ENCODE measurements at places on chromosomes 13 and 19.
A peak's percentile ranks its signal among the peaks of the same experiment; 100 is the strongest.

DNA sequence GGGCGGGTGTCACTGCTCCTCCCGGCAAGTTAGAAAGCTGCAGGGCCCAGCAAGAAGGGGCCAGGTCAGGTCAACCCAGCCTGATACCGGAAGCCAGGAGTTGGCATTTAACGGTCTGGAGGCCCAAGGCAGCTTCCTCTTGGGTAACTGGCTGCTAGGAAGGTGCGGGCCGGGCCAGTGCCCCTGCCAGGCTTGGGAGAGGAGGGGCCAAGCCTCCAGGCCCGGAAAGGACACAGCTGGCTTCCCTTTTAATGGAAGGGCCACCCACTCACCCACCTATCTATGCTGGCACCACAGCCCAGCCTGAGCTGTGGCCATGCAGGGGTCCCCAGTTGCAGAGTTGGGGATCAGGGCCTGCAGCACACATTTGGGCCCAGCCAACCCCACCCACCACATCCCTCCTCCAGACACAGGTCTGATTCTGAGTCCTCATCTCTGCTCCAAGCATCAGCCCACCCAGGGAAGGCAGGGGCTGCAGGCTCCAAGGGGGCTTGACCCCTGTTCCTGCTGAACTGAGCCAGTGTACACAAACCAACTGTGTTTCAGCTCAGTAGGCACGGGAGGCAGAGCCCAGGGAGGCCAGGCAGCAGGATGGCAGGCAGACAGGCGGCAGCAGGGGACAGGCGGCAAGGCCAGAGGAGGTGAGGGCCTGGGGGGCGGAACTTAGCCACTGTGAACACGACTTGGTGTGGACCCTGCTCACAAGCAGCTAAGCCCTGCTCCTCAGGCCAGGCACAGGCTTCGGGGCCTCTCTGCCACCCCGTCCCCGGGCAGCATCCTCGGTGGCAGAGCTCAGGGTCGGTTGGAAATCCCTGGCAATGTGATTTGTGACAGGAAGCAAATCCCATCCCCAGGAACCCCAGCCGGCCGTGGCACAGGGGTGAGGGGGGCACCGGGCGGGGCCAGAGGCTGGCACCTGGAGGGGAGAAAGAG is 40.8 kb downstream of the ZSWIM4 start:
- DNase-seq: no peak

DNA sequence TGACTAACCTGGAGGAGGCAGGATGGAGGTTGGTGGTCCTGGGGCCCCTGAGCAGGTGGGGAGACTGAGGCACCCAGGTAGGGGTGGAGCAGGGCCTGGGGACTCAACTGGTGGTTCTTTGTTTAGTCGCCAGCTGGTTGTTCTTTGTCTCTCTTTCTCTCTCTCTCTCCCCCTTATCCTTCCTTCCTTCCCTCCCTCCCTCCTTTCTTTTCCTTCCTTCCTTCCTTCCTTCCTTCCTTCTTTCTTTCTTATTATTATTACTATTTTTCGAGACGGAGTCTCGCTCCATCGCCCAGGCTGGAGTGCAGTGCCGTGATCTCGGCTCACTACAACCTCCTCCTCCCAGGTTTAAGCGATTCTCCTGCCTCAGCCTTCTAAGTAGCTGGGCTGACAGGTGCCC is 6.6 kb upstream of the NRTN start:
- DNase-seq: no peak

GRCh38 chr19:47375694-47376588 is 26.8 kb downstream of the DHX34 start:
- no peak for DNase-seq

- no peak for DNase-seq
Measured at GRCh38 chr13:99087954-99088491, 110.2 kb upstream of the DOCK9 start.

DNA sequence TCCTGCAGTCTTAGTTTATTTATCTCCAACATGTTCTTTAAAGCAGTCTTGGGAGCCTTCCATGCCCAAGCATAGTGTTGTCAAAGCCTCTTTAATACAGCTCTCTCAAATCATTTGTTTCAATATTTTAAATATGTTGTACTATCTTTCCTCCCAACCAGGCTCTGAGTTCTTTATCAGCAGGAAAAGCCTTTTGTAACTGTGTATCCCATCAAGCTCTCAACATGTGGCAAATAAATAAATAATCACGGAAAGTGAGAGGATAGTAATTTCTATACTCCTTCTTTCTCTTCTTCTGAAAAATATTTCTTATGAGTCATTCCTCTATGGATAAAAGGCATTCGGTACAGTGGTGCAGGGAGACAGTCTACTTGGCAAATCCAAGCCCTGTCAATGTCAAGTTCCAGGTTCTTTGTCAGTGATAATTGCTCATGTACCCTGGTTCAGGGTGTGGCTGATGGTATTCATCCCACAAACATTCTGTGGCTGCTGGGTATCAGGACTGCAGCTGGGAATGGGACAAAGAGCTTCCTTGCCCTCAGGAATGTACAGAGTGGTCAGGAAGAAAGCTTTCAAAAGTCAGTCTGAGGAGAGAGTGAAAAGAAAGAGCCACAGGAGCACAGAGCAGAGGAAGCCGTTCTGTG is 384.3 kb downstream of the EFNB2 start:
- DNase-seq: peak; percentile 98

- no peak for DNase-seq
Measured at GRCh38 chr13:32629313-32629712, 43.1 kb downstream of the PDS5B start.

DNA sequence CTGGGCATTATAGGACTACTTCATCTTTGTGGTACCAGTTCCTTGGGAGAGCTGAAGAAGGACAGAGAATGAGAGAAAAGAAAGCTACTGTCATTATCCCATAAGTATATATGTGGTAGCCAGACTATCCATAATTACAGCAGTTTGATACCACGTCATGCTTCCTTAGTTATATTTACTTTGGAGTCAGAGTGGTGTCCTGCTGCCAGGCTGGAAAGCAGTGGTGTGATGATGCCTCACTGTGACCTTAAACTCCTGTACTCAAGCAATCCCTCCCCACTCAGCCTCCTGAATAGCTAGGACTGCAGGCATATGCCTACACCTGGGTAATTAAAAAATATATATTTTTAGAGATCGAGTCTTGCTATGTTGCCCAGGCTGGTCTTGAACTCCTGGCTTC is 57.8 kb downstream of the WTIP start:
- DNase-seq: no peak

GRCh38 chr19:11405846-11406643 is 13.1 kb downstream of the RGL3 start:
- no peak for DNase-seq

- DNase-seq: peak; percentile 68
Measured at GRCh38 chr19:45442778-45443461, 19.2 kb upstream of the ERCC1 start.

DNA sequence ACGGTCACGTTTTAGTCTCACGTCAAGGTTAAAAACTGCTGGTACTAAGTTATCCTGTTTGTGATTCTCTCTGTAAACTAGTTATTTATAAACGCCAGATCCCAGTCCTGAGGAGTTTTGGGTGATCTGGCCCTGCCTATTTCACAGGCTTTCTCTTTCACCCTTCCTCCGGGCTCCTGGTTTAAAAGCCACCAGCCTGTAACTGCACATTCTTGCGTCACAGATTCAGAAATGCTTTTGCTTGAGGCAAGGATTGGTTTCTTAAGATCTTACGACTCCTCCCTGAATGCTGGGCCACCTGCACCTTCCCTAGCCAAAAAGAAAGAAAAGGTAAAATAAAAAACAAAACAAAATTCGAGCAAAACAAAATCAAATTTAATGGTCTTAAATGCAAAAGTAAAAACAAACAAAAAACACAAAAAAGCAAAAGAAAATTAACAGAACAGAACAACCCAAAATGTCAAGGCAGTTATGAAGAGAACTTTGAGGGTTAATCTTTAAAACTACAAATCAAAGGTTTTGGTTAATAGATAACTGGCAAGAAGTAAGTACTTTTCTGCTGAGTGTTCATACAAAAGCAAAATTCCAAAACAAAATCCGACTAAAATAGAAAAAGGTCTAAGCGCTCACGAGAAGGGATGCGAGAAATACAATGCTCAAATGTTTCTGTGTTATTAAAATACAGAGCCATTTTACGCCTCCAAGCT is 18.6 kb upstream of the TIMM44 start:
- DNase-seq: no peak

- peak; percentile 29 for DNase-seq
Measured at GRCh38 chr13:60837806-60838205, 440.8 kb downstream of the TDRD3 start.

GRCh38 chr13:110826861-110827672 is 87.8 kb downstream of the ANKRD10 start:
- no peak for DNase-seq

DNA sequence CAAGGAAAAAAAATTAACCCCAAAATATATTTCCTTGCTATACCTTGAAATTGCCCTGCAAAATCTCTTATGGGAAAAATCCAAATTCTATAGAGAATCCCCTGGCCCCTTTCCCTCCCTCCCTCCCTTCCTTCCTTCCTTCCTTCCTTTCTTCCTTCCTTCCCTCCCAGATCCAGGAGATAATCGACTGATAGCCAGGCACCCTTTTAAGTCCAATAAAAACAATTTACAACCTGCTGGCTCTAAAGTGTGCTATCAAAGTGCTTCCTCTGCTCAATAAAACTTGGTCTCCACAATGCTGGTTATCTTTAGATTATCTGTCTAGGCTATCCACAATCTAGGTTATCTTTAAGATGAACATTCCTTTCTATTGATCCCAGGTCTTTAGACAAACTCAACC is 83.1 kb upstream of the TUBA3C start:
- DNase-seq: no peak

DNA sequence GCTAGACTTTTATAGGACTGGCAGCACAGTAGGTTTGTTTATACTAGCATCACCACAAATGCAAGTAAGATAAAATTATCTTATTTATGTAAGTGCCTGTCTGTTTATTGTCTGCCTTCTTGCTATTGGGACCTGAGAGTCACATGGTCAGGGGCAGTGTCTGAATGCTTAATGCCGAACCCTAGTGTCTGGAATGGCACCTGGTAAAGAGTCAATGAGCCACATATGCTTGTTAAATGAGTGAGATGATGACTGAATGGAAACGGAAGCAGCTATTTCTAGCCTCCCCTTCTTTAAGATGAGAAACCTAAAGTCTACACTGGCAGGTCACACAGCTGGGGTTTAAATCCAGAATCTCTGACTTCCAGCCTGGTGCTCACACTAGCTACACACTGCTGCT is 92.2 kb downstream of the STOML3 start:
- DNase-seq: no peak

- no peak for DNase-seq
Measured at GRCh38 chr19:50520822-50521465, 7.2 kb upstream of the ASPDH start.

DNA sequence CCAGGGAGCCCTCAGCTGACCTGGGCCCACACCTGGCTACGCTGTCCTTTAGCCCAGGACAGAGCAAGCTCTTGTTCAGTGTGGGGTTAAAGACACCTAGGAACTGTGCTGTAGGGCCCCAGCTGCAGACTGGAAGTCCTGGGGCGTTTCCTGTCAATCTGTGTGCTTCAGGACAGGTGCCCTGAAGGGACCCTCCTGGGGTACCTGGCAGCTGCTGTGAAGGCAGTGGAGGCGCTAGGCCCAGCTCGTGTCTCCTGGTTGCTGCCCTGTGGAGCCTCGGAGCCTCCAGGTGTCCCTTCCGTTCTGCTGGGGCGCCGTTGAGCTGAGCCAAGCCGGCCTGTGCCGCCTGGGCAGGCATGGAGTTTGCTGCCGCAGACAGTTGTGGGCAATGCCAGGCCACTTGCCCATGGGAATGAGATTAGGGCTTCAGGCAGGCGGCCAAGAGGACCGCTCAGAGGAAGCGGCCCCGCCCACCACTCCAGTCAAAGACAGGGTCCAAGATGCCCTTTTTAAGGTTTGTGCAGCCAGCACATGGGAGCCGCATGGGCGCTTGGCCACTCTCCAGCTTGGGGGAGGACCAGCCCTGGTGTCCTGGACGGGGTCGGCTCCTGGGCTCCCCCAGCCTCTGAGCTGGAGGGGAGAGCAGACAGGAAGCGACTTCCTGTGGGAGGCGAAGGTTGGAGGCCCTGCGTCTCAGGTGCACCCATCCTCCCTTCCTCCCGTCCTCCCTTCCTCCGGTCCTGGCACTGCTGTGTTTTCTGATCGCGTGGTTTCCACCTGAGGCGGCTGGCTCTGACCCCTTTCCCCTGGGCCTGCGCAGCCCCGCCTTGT is 4.0 kb downstream of the PTBP1 start:
- peak; percentile 40 for DNase-seq

DNA sequence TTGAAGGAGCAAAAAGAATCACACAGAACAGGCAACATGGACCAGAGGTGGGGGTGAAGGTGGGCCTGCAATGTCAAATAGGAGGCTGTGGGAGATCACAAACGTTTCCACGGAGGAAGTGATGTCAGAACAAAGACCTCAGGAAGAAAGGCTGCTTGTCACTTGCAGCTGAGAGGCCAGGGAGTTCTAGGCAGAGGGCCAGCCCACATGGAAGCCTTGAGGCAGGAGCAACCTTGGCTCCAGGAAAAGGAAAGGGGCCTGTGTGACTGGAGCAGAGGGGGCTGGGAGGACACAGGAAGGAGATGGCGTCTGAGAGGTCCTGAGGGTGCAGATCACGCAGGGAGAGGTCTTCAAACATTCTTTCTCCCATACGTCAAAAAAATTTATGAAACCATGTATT is 16.3 kb downstream of the ZNF160 start:
- no peak for DNase-seq

DNA sequence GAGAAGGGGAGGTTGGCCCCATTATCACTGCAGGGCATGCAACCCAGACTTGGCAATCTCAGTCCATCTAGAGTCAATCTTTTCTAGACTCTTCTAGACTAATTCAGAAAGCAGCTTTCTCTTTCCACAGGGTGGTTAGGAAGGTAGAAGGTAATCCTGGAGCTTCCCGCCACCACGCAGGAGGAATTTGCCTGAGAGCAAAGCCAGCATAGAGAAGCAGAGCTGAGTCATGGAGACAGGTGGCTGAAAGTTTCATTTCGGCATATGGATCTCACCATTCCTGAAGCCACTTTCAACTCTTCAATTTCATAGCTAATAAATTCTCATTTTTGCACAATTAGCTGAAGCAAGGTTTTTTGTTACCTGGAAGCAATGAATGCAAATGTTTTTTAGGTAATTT is 29.0 kb upstream of the FFAR2 start:
- no peak for DNase-seq

- no peak for DNase-seq
Measured at GRCh38 chr19:31214997-31215396, 134.2 kb downstream of the TSHZ3 start.

DNA sequence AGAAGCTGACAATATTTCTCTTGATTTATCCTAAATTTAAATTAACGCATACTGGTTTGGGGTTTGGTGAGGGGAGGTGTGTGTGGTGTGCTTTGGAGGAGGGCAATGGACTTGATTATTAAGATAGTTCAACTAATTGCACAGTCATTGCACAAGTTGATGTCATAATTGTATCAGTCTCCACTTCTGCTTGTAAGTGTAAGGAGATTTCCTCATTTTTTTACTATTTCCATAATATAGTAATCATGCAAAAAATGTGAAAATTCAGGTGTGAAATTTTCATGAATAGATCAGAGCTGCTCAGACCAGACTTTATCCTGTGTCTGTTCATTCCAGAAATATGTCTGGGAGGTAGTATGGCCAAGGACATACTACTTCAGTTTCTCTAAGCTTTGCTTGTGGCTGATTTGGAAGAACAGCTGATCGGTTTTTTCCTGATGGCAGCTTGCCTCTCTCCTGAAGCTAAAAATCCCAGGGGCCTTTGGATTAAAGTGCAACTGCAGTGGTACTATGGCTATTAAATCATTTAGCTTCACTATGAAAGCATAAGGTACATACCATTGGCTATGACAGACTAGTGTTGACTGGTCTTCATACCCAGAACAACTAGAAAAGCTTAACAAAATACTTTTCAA is 201.8 kb upstream of the MIR17HG start:
- DNase-seq: peak; percentile 19

Data from fibroblast of skin of scalp (primary cell).